Fibroblast of lung (primary cell): ENCODE measurements at places on chromosomes 11 and 22. TPM values are rescaled to one million over a fixed set of nuclear protein-coding genes. Genes with fewer than 3 reads are reported as not detected.

P2RY6 gene
- 0.12 and 0.24 TPM in 2 replicates for polyA plus RNA-seq

- no peaks in the 10 kb centered on the region for H3K4me1 ChIP-seq
- H3K27ac ChIP-seq = no peak overlapping the region
- no peaks in the 10 kb centered on the region for H3K27me3 ChIP-seq
- H3K36me3 ChIP-seq = no peaks in the 10 kb centered on the region
Measured at GRCh38 chr22:47310601-47311000, 548.2 kb downstream of the TBC1D22A start.

DNA sequence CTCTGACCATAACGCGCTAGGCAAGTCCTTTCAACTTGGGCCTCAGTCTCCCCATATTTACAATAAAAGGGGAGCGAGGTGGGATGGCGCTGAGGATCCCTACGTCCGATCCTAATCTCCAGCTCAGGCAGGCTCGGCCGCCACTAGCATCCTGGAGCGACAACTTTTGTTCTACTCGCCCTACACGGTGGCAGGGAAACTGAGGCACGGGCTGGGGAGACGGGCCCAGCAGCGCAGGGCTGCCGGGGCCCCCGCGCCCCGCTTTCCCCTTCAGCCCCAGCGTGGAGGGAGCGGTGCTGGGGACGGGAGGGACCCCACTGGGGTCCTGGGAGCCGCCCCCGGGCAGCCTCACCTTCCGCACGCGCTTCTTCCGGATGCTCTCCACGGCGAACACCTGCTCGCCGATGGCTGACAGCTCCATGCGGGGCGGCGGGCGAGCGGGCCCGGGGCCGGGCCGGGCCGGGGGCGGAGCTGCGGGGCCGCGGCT lies 413 bp downstream of the CBX7 start:
- H3K4me3 ChIP-seq = peak overlapping the region; percentile 58
- H3K27me3 ChIP-seq = peaks cover 18% of the 10 kb centered on the region
- H3K4me1 ChIP-seq = no peaks in the 10 kb centered on the region
- no peaks in the 10 kb centered on the region for H3K36me3 ChIP-seq
- no peak overlapping the region for H3K27ac ChIP-seq
- no peak for DNase-seq

DNA sequence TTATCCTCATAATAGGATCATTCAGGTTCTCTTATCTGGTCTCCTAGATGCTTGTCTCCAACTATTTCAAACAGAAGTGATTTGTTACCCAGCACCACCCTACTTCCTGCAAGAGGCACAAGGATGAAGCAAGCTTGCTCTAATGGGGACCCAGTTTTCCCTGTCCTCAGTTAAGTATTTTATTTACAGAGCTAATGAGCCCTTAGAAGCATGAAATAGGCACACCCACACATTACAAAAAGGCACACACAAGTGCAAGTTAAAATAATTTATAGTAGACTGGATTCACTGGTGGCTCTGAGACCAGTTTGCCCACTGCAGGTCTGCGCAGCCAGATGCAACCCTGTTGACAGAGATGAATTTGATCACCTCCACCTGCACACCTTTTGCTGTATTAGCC lies 167.5 kb downstream of the KIRREL3 start:
- H3K27me3 ChIP-seq = no peaks in the 10 kb centered on the region
- no peak overlapping the region for H3K27ac ChIP-seq
- no peak overlapping the region for H3K4me3 ChIP-seq
- peaks cover 14% of the 10 kb centered on the region for H3K4me1 ChIP-seq
- no peaks in the 10 kb centered on the region for H3K36me3 ChIP-seq

- no peaks in the 10 kb centered on the region for H3K27me3 ChIP-seq
- H3K36me3 ChIP-seq = peaks cover 16% of the 10 kb centered on the region
- no peak for DNase-seq
- H3K4me1 ChIP-seq = no peaks in the 10 kb centered on the region
Measured at GRCh38 chr22:41229730-41230400, 10.9 kb downstream of the CHADL start.
